ENCODE measurements at places on chromosomes 1 and 21.
A peak's percentile ranks its signal among the peaks of the same experiment; 100 is the strongest.

GRCh38 chr1:173248247-173248940 lies 41.3 kb upstream of the TNFSF4 start:
- no peak for DNase-seq

DNA sequence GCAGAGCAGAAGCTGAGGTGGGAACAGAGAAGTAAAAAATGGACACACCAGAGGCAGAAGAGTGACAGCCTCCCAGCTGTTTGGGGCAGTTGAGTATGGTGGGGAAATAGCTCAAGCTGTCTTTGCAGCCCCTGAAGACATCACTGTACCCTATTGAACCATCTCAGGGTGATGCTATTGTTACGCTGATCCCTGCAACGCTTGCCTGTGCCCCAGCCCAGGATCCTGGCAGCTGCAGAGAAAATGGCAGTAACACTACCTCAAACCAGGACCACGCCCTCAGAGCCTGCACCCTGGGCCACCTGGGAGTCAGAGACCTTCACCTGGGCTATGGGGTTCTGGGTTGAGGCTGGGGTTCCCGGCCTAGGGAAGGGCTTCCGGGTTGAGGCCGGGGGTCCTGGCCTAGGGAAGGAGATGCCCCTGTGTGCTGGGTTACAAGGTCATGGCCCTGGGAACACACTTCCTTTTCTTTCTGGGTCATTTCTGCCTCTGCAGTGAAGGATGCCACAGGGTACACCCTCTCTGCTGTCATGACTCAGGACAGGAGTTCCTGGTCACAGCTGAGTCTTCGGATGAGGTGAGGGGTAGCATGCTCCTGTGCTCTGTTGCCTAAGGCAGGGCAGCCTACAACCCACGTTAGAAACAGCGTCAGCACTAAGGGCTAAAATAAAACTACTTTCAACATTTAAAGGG lies 11.6 kb downstream of the BSND start:
- no peak for DNase-seq

- no peak for DNase-seq
Measured at GRCh38 chr1:52550447-52550846, 2.4 kb downstream of the TUT4 start.

DNA sequence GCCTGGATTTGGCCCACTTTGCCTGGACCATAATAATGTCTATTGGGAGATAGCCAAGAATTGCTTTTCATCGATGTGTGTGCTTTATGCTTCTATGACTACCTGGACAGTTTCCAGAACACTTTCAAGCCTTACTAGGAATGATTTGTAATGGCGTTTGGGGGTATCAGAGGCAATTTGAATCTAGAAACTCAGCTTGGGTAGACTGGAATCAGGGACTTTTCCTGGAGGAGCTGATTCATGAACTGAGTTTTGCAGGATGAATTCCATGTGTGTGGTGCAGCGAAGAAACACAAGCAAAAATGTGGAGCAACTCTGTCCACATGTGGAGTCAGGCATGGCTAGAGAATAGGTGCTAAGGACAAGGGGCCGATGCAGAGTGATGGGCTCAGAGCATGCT lies 11.9 kb upstream of the TMEM61 start:
- no peak for DNase-seq

GRCh38 chr1:152646656-152647055 lies 16.5 kb upstream of the LCE2D start:
- no peak for DNase-seq

DNA sequence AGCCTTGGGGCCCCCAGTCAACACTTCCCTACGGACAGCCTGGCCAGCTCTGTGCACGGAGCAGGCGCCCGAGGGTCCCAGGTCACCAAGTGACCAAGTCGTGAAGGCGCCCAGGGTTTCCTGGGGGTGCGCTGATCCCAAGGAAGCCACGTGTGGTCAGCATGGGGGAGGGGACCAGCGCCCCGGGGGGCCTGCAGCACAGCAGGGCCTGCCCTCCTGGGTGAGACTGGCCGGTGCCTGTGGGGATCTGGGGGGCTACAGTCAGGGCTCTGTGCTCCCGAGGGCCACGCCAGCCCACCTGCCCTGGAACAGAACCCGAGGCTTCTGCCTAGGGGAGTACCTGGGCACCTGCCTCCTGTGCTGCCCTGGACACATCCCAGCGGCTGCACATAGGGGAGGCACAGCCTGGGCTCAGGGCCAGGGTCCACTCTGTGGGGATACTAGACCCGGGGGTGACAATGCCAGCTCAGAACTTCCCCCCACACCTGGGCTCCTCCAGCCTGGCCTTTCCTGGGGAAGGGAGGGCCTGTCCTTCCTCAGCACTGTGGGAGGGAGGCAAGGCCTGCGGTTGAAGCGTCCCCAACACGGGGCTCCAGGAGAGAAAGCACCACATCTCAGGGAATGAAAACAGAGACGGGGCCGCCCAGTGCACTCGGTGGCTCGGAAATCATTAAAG lies 6.2 kb upstream of the POFUT2 start:
- DNase-seq = no peak

DNA sequence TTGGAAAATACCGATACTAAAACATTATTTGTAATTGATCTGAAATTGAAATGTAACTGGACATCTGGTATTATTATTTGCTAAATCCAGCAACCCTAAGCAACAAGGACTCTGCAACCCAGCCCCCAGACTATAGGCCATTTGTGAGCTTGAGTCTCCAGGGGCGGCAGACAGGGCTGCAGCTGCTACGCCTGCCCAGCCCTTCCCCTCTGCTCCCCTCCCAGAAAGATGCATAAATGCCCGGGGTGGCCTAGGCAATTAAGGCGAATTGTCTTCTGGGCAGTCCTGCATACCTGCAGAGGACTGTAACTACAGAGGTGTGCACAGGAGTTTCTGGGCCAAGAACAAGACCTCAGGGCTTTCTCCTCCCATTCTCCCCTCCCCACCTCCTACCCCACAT lies 41.2 kb upstream of the LBR start:
- no peak for DNase-seq

- no peak for DNase-seq
Measured at GRCh38 chr1:151918156-151918555, 8.8 kb upstream of the THEM4 start.

DNA sequence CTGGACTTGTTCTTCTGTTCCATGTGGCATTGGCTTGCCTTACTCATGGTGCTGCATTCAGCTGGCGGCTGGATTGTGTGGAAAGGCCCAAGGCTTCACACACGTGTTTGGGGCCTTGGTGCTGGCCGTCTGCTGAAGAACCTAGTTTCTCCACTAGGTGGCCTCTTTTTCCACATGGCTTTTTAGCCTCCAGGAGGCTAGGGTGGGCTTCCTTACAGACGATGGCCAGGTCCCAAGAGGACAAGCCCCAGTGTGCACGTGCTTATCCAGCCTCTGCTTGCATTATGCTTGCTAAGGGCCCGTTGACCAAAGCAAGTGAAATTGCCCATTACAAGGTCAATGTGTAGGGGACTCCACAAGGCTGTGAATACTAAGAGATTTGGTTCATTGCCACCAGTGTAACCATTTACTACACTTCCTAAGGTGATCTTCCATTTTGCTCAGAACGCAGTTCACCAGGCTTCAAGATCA lies 47.5 kb upstream of the FOXO6 start:
- no peak for DNase-seq

DNA sequence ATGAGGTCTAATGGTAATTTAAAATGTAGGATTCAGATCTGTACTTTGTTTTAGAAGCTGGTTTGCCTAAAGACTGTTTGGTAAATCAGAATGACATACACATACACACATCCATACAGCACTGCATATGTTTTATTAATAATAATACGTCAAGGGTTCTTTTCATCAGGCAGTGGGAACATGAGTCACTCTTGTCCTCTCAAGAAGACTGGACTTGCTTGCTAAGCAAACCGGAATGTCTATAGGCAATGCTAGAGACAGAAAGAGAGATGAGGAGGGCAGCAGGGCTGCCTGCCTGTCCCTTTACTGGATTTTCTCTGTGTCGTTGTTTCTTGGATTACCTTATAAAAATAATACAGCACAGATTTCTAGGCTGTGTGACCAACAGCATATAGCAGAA lies 119.1 kb upstream of the GALNT2 start:
- DNase-seq = no peak

DNA sequence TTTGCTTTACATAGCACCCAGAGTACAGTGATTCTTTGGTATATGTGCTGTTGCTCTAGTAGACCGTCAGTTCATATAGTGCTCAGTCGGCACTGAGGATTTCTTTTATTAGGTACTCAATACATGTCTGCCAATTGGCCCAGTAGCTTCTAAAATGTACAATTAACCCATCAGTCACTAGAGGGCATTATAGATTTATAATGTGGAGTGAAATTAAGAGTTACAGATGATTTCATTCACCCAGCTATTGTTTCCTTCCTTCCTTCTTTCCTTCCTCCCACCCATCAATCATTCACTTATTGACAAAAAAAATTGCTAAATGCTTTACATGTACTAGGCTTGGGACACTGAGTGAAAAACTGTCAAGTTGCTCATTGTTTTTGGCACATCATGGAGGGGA lies 263.6 kb upstream of the USP24 start:
- DNase-seq = no peak

- peak; percentile 20 for DNase-seq
Measured at GRCh38 chr21:46153247-46154154, 1.9 kb downstream of the FTCD start.

- DNase-seq = peak; percentile 35
Measured at GRCh38 chr1:24536391-24536840, 19.5 kb upstream of the NCMAP start.

- no peak for DNase-seq
Measured at GRCh38 chr1:30042438-30043147, 680.8 kb downstream of the MATN1 start.

DNA sequence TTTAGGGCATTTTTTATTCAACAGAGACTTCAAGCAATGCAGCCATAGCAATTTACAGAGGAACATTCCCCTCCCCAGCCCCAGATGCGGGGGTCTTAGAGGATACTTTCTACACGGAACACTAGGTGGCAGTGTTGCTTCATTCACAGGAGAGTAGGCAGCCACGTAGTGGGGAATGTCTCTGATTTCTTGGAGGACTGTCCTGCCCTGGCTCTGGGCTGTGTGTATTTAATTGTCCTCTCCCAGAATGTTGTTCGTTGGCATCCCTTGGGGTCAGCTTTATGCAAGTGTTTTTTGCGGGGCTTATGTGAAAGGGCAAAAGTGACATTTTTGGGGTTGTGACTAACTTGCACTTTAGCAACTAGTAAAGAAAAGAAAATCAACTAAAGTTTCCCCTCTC lies 96.9 kb downstream of the PAPPA2 start:
- DNase-seq = no peak

GRCh38 chr1:22282364-22282995 lies 139.6 kb upstream of the WNT4 start:
- DNase-seq = no peak

- no peak for DNase-seq
Measured at GRCh38 chr1:153346077-153346723, 2.4 kb downstream of the PGLYRP4 start.

DNA sequence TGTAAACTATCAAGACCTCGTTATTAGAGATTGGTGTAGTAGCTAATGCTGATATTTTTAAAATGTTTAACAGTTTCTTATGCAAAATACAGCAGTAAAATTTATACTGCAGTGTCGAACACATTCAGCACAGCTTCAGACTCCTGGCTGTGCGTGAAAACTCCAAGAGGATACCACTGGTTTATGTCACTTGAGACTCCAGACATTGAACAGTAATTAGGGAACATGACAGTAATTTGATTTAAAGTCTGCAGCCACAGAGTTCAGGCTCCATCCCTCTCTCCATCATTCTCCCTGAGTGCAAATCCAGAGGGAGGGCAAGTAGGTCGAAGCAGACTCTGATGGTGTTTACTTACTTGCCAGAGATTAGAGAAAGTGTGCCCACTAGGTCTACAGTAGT lies 94.2 kb downstream of the AK5 start:
- DNase-seq = no peak

DNA sequence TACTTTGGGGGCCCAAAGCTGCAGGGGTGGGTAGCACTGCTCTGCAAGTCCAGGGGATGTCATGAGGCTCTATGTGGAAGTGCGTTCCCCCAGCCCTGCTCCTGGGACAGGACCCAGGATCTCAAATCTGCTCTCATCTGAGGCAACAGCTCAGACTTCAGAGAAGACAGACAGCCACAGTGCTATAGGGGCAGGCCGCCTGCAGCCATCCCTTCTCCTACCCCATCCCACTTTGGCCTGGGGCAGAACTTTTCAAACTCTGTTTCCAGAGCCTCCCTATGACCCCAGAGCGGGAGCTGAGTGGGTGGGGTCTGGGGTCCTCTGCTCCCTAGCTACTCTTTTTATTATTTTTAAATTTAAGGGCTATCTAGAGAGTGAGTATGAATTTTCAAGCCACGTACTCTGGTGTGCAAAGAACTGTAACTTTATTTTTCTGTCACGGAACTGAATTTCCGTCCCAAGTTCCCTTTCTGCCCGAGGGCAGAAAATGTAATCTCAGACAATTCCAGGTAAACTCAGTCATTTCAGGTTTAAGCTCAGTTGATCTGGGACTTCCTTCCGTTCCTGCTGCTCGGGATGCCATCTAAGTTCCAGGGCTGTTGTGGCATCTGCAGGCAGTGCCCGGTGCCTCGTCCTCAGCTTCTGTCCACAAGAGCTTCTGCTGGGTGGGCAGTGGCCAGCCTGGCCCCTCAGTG lies 98.3 kb downstream of the ACTL8 start:
- DNase-seq = no peak

DNA sequence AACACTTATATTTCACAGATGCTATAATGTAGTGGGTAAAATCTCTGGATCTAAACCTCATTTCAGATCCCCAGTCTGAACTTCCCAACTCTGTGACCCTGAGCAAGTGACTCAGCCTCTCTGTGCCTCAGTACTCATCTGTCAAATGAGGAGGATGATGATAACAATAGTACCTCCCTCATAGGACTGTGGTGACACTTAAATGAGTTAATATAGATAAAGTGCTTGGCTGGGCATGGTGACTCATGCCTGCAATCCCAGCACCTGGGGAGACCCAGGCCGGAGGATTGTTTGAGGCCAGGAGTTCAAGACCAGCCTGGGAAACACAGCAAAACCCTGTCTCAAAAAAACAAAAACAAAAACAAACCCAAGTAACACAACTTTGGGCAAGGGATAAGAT lies 4.7 kb upstream of the ECE1 start:
- no peak for DNase-seq

DNA sequence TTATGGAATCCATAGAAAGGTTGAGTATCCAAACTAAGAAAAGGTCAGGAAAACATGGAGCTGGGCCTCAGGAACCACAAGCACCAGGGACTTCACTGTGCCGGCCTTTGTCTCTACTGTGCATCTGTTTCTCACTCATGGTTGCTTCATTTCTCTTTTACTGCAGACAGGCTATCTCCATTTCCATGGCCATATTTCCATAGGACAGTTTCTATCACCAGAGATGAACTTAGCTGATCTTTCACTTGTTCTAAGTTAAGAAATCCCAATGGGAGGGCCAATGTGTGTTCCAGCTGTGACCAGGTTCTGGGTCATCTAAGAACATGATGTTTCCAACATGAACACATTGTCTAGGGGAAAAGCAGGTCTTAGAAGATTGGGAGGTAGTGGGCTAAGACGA lies 43.7 kb upstream of the PPP2R5A start:
- no peak for DNase-seq

Data from stimulated activated CD8-positive, alpha-beta memory T cell treated with anti-CD3 and anti-CD28 coated beads, Interleukin-15, amount 100 ng/mL, for 24 hours (primary cell).